A549 treated with Hydrocortisone at 1 μM for 4 hours (cell line): ENCODE measurements at places on chromosomes 5 and 9. TPM values are rescaled to one million over a fixed set of nuclear protein-coding genes. Genes with fewer than 3 reads are reported as not detected.

Gene PCDHGA12
- total RNA-seq = 0.03 TPM in 2 of 5 replicates, not detected in the others

Gene PCYOX1L
- total RNA-seq = 2.5 to 3.1 TPM (median 2.8 TPM) in 5 replicates

Gene DMRT3
- total RNA-seq = not detected in 5 replicates

Gene FBP2
- total RNA-seq = 0.06 TPM in 1 of 5 replicates, not detected in the others

Gene SLC23A1
- 0.97 to 1.6 TPM (median 1.5 TPM) in 5 replicates for total RNA-seq

Gene GABRB2
- total RNA-seq = not detected in 5 replicates

Gene RASGEF1C
- total RNA-seq = 0.08 to 0.20 TPM (median 0.11 TPM) in 5 replicates

Gene ADGRV1
- total RNA-seq = 0.44 to 1.2 TPM (median 0.56 TPM) in 5 replicates

Gene HBEGF
- total RNA-seq = 5.6 to 7.5 TPM (median 6.5 TPM) in 5 replicates

Gene CBY3
- total RNA-seq = not detected in 5 replicates

Gene PHF24
- total RNA-seq = 0.09 to 0.31 TPM (median 0.14 TPM) in 5 replicates

Gene NPR3
- 13.8 to 20.7 TPM (median 15.7 TPM) in 5 replicates for total RNA-seq

Gene CCL28
- total RNA-seq = 0.03 to 0.13 TPM (median 0.06 TPM) in 5 replicates

Gene SHB
- 30.7 to 44.4 TPM (median 40.8 TPM) in 5 replicates for total RNA-seq

Gene TGFBR1
- 44.1 to 97.5 TPM (median 75.3 TPM) in 5 replicates for total RNA-seq

Gene FOXD1
- 12.8 to 18.0 TPM (median 17.0 TPM) in 5 replicates for total RNA-seq

Gene CD14
- 3.3 to 4.5 TPM (median 4.1 TPM) in 5 replicates for total RNA-seq

Gene CEMIP2
- total RNA-seq = 65.5 to 119 TPM (median 68.8 TPM) in 5 replicates

Gene CCNJL
- total RNA-seq = 9.9 to 14.0 TPM (median 10.9 TPM) in 5 replicates
